ENCODE measurements at places on chromosomes 16 and 17. TPM values are rescaled to one million over a fixed set of nuclear protein-coding genes. Genes with fewer than 3 reads are reported as not detected.

GRCh38 chr17:82823004-82823403, 16.8 kb downstream of the ZNF750 start:
- no peak for DNase-seq

DNA sequence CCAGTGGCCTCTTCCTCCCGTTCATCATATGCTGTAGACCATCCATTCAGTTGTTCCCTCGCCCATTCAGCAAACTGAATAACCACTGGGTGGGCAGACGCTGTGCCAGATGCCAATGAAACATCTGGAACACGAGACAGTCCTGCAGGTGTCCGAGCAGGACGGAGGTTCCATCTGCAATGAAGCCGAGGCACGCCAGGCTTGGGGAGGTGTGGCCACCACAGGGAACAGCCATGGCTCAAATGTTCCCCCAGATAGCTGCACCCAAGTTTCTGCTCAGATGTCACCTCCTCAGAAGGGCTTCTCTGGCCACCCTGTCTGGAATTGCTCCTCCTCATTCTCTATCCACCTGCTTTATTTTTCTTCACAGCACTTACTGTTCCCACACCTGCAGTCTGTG, 30.5 kb downstream of the UBE2O start:
- no peak for DNase-seq

- no peak for DNase-seq
Measured at GRCh38 chr16:85880861-85881260, 18.1 kb upstream of the IRF8 start.

DNA sequence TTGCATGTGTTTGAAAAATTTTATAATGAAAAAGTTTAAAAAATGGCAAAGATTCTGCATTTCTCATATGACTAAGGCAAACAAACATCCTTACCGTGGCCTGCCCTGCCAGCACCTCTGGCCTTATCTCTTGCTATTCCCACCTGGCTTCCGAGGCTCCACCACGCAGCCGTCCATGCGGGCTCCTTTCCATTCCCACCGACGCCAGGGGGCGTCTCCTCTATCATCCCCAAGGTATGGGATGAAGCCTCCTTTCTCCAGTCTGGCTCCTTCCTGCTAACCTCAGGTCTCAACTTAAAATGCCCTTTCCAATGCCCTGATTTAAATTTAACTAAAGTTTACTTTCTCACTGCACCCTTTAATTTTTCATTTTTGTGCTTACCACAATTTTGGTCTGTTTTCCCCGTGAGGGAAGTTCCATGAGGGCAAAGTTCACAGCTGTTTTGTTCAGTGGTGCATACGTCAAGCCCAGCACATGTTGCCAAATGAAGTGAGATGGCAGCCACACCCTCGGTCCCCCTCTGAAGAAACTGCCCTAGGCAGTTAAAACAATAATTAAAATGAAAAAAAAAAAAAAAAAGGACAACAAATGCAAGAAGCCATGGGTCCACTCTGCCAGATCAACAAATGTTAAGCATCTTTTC, 13.3 kb upstream of the SDK2 start:
- DNase-seq, result no peak

- no peak for DNase-seq
Measured at GRCh38 chr17:79874329-79874981, 35.2 kb upstream of the CBX4 start.

GRCh38 chr17:37842401-37842800, 81.8 kb upstream of the TBC1D3K start:
- DNase-seq, result no peak

GRCh38 chr17:28916302-28916934, 13.5 kb upstream of the DHRS13 start:
- no peak for DNase-seq

DNA sequence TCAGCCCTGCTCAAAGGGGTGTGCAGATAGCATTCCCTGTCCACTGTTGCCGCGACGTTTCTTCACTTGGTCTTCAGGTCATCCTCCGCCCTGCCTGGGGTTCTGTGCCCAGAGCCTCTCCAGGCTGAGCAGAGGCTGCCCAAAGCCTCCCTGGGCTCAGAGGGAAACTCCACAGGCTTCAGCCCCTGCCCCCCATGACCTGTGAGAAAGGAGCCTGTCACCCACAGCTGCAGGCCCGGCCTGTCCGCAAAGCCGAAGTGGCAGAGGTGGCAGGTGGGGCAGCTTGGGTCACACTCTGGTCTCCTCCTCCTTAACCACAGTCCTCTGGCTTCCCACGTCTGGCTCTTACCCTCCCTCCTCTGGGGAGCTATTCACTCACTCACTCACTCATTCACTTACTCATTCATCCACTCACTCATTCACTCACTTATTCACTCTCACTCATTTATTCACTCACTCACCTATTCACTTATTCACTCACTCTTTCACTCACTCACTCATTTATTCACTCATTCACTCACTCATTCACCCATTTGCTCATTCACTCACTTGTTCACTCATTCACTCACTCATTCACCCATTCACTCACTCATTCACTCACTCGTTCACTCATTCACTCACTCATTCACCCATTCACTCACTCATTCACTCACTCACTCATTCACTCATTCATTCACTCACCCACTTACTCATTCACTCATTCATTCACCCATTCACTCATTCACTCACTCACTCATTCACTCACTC, 7.1 kb upstream of the CPSF4L start:
- no peak for DNase-seq

DNA sequence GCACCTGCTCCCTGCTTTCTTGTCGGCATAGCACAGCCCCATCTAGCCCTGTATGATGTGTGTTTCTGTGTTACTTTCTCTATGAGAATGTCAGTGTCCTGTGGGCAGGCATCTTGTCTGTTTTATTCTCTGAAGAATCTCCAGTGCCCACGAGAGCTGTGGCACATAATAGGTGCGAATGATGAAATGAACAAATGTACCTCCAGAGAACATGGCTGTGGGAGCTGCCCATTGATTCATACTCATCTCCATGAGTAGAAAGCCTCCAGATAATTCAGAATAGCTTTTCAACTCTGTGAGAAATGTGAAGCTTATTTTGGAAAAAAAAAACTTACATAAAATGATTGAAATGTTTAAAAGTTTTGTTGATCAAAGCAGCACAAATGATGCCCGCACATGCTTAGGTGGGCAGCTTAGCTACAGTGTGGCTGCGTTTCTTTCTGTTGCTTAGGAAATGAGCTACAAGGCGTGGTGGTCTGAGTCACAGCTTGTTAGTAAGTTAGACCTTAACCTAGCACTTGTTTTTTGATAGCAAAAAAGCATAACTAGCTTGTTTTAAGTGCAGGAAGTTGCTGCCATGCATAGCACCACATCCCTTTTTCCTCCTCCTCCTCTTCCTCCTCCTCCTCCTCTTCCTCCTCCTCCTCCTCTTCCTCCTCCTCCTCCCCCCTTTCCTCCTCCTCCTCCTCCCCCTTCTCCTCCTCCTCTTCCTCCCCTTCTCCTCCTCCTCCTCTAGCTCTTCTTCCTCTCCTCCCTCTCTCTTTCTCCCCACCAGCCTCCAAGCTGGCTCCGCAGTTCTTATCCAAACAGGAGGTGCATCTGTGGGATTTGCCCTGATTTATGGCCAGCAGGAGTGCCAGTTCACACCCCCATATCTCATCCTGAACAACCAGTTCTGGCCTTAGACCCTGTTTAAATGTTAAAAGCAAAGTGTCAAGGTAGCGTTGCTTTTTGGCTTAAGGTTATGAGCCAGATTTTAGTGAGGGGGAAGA, 221.5 kb downstream of the IRF8 start:
- DNase-seq, result no peak

- no peak for DNase-seq
Measured at GRCh38 chr16:76535-77272, 1.3 kb upstream of the MPG start.

DNA sequence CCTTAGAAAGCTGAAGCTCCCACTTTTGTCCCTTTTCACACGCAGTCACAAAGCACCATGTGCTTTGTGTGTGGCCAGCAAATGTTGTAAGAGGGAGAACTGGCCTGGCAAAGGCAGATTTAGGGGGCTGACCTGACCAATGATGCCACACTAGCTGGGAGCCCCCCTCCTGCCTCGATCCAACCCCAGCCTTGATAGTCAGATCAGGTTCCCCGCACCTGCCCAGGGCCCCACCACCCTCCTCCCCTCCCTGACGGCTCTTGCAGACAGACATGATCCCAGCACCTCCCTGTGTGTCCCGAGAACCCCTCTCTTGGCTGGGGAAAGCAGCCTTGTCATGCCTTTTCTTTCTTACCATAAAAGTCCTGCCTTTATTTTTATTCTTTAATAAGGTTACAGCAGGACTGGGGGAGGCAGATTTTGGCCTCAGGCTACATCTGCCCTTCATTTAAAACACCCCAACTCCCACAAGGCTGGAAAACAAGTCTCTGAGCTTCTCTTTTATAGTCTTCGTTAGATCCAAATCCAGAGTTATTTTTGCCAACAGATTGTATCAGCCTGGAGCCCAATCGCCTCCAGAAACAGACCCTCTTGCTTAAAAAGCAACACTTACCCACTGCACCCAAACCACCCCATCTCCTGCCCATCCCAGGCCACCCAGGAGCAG, 201.8 kb upstream of the CDH5 start:
- DNase-seq, result no peak

DNA sequence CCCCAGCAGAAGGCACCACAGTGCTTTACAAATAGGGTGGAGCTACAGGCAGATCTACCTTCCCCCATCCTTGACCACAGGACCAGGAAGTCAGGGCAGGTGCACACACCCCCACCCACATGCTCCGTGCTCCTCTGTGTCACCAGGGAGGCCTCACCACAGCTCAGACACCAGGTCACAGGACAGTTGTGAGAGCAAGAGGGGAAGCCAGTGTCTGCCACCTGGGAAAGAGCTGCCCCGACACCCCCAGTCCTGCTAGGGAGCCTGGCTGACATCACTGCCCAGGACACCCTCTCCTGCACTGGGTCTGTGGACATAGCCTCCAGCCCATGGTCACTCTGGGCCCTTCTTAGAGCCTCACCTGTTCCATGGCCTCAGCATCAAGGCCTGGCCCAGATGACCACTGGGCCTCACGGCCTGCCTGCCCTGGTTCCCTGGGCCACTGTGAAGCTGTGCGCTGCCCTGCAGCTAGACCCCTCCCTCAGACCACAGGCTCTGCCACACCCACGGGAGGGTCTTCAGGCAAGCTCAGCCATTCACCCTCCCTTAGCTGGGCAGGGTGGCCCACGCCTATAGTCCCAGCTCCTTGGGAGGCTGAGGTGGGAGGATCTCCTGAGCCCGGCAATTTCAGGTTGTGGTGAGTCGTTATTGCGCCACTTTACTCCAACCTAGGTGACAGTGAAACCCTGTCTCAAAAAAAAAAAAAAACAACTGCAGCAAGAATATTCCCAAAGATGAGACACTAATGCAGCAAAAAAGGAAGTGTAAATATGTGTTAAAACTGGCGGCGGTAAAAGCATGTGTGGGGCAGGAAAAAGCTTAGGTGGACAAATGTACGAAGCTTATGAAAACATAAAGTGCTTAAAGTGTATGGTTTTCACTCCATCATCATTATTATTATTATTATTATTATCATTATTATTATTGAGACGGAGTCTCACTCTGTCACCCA, 14.2 kb downstream of the POLR3K start:
- no peak for DNase-seq

- no peak for DNase-seq
Measured at GRCh38 chr16:23172583-23172982, 10.0 kb upstream of the SCNN1G start.

DNA sequence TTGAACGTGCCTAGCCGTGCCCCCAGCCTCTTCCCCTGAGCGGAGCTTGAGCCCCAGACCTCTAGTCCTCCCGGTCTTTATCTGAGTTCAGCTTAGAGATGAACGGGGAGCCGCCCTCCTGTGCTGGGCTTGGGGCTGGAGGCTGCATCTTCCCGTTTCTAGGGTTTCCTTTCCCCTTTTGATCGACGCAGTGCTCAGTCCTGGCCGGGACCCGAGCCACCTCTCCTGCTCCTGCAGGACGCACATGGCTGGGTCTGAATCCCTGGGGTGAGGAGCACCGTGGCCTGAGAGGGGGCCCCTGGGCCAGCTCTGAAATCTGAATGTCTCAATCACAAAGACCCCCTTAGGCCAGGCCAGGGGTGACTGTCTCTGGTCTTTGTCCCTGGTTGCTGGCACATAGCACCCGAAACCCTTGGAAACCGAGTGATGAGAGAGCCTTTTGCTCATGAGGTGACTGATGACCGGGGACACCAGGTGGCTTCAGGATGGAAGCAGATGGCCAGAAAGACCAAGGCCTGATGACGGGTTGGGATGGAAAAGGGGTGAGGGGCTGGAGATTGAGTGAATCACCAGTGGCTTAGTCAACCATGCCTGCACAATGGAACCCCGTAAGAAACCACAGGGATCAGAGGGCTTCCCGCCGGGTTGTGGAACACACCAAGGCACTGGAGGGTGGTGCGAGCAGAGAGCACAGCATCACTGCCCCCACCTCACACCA, 724 bp downstream of the GAA start:
- no peak for DNase-seq

Gene TPSD1
- 0.49 TPM for polyA plus RNA-seq

Gene PLCG2
- polyA plus RNA-seq, result 6.7 TPM

Gene BAHCC1
- polyA plus RNA-seq, result 10.8 TPM

Gene CLEC10A
- 2.2 TPM for polyA plus RNA-seq

Gene PLA2G10
- polyA plus RNA-seq, result 0.47 TPM

Gene NDE1
- 15.9 TPM for polyA plus RNA-seq

Gene TUBG1
- 33.7 TPM for polyA plus RNA-seq

Data from forelimb muscle (tissue), 1 donor.